ENCODE measurements at places on chromosomes 5 and 9. TPM values are rescaled to one million over a fixed set of nuclear protein-coding genes. Genes with fewer than 3 reads are reported as not detected.

The CDHR2 gene
- not detected for total RNA-seq

The SPATA31C1 gene
- not detected for total RNA-seq

The NR4A3 gene
- total RNA-seq = 0.36 TPM

The RHOBTB3 gene
- 349 TPM for total RNA-seq

The MED7 gene
- total RNA-seq = 11.6 TPM

The LCN15 gene
- total RNA-seq = not detected

The C6 gene
- total RNA-seq = not detected

The PCDHGB7 gene
- total RNA-seq = 18.5 TPM

The RECK gene
- 31.5 TPM for total RNA-seq

The TMEFF1 gene
- total RNA-seq = 1.2 TPM

The FREM1 gene
- 0.72 TPM for total RNA-seq

The G3BP1 gene
- total RNA-seq = 145 TPM

The SPACA9 gene
- total RNA-seq = 3.6 TPM

The IFNA13 gene
- total RNA-seq = not detected

The SEMA4D gene
- 0.88 TPM for total RNA-seq

The UBE2QL1 gene
- total RNA-seq = 0.29 TPM

The NRARP gene
- total RNA-seq = under 0.01 TPM

The C9orf72 gene
- 8.8 TPM for total RNA-seq

Data from osteoblast (primary cell).